Stimulated activated CD8-positive, alpha-beta memory T cell treated with anti-CD3 and anti-CD28 coated beads, Interleukin-4, amount 100 ng/mL, for 24 hours (primary cell): ENCODE measurements at places on chromosomes 3 and 15.

DNA sequence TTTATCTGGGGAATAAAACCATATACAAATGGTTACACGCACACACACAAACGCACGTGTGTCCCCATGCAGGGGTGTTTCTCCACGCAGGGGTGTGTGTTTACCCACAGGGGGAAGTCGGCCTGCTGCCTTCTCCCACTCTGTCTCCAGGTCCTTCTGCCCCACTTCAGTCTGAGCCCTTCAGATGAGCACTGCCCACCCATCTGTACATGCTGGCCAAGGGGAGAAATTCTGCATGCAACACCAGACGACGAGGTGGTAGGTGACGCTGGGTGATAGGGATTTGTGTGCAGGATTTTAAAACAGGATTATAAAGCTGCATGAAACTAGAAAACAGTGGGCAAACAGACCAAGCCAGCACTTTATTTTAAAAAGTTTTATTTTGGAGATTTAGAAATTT lies 122.5 kb downstream of the TJP1 start:
- no peak for DNase-seq

DNA sequence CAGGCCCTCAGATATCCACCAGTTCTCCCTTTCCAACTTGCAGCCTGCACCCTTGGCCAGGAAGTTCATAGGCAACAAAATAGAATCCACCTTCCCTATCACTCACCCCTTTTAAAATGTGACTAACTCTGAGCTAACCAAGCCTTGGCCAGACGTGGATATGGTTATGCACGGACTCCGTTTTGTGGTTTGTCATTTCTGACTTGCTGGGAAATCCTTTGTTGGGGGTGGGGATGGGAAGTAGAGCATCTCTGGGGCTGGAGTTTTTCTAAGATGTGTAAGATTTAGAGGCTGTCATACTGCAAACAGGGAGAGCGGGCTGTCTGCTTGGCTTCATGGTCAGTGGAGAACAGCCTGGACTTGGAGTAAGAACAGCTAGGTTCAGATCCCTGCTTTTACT lies 62.6 kb downstream of the SMAD3 start:
- DNase-seq, result no peak

GRCh38 chr15:73437543-73438109 lies 5.3 kb upstream of the REC114 start:
- no peak for DNase-seq

DNA sequence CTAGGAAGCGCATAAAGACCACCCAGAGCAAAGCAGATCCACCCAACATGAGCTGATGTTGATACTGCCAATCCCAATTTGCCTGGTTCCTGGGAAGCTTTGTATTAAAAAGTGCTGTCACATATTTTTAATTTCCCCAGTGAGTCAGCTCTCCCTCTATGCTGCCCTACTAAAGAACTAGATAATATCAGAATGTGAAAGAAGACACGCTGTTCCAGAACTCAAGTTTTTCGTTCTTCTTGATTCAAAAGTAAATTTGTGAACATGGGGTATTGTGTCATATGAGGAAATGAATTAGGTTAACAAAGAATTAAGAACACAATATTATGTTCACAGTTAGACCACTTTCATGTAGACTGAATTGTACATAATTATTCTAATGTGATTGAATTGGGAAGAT lies 734.2 kb upstream of the ALCAM start:
- DNase-seq, result no peak

- DNase-seq, result no peak
Observed at GRCh38 chr15:55118344-55118870, 78.3 kb downstream of the RSL24D1 start.

- peak; percentile 10 for DNase-seq
Observed at GRCh38 chr3:45567730-45568172, 26.8 kb upstream of the LIMD1 start.

- no peak for DNase-seq
Observed at GRCh38 chr3:58581328-58582091, 4.3 kb upstream of the FAM107A start.

- DNase-seq, result no peak
Observed at GRCh38 chr3:3087279-3087678, 22.9 kb downstream of the IL5RA start.

DNA sequence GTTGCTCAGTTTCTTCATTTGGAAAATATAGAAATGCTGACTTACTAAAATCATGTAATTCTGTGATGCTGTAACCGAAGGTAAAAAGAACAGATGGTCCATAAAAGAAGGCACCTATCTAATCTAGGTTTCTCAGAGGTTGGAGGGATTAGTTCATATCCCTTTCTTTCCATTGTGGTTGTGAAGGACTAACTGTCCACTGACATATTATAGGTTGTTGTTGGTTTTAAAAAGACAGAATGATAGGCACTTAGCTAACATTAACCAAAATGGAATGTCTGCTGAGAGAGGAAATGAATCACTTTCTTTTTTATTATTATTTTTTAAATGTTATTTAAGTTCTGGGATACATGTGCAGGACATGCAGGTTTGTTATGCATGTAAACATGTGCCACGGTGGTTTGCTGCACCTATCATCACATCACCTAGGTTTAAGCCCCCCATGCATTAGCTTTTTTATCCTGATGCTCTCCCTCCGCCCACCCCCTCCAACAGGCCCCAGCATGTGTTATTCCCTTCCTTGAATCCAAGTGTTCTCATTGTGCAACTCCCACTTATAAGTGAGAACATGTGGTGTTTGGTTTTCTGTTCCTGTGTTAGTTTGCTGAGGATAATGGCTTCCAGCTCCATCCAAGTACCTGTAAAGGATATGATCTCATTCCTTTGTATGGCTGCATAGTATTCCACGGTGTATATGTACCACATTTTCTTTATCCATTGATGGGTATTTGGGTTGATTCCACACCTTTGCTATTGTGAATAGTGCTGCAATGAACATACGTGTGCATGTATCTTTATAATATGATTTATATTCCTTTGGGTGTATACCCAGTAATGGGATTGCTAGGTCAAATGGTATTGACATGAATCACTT lies 45.8 kb downstream of the ALDH1A2 start:
- DNase-seq, result no peak

DNA sequence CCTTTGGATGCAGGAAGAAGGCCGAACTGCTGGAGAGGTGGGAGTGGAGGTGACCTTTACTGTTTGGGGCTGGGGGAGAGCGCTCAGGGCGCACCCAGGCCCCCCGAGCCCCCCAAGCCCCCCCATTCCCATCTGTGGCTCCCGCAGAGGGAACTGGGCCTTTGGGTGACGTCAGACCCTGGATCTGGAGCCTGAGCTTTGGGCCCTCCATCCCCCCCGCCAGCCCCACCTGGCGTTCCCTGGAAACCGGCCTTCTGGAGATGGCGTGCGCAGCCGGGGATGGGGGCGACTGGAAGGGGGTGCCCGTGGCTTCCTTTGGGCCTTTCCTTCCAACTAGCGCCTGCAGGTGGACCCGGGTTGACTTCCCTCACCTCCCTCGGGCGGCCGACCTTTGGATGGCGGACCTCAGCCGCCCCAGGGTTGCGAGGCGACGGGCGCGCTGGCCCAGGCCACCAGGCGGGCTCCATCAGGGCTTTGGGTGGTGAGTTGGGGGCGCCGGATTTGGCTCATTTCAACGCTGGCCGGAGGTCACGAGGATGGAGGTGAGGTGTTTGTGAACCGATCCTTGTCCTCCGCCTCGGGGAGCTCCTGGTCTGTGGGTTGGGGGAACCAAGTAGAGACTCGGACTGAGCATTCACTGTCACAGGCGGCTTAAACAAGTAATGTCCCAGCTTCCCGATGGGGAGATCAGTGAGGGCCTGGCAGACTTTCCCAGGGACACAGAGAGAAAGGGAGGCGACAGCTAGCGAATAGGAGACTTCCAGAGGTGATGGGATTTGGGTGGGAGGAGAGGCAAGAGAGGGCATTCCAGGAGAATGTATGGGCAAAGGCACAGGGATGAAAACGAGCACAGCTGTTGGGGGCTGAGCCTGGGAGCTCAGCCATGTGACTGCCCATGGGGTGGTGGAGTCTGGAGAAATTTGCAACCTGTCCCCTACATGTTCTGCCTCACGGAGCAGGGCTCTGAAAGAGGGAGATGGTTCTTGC lies 709 bp downstream of the SCAMP5 start:
- DNase-seq, result no peak

- DNase-seq, result no peak
Observed at GRCh38 chr3:187473778-187474406, 105.7 kb downstream of the RTP4 start.

DNA sequence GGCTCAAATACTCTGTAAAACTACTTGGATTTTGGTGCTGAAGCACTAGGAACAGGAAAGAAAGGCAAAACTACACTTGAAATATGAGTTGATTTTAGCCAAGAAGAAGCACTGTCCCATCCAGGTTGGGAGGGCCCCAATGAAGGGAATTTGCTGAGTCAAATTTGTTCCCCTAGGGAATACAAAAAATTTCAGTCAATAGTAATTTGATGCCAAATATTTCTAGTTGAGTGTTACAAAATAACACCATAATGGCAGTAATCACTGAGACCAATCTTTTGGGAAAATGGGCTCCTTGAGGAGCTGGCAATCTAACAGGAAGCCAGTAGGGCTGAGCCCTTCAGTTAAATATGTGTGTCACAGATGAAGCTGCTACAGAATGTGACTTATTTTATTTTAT lies 896.9 kb downstream of the DIPK2A start:
- no peak for DNase-seq

GRCh38 chr3:197562398-197563251 lies 6.9 kb upstream of the BDH1 start:
- no peak for DNase-seq

GRCh38 chr3:46883054-46883829 lies 5.7 kb downstream of the PTH1R start:
- DNase-seq, result no peak

DNA sequence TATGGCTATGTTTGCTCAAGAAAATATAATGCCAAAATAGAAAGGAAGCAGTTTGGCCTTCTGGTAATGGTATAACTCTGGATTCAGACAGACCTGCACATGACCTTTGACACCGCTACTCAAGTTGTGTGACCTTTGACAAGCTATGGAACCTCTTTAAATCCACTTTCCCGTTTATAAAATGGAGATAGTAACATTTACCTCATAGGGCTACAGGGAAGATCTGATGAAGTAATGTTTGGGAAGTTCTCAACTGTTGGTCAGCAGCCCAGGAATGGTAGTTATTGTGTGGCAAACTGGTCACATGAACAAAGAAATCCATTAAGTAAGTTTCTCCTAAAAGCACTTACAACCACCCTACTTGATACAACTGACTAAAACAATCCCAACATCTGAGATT lies 95.1 kb upstream of the PHLDB2 start:
- DNase-seq, result no peak

- no peak for DNase-seq
Observed at GRCh38 chr3:73243740-73244139, 182.3 kb downstream of the EBLN2 start.

DNA sequence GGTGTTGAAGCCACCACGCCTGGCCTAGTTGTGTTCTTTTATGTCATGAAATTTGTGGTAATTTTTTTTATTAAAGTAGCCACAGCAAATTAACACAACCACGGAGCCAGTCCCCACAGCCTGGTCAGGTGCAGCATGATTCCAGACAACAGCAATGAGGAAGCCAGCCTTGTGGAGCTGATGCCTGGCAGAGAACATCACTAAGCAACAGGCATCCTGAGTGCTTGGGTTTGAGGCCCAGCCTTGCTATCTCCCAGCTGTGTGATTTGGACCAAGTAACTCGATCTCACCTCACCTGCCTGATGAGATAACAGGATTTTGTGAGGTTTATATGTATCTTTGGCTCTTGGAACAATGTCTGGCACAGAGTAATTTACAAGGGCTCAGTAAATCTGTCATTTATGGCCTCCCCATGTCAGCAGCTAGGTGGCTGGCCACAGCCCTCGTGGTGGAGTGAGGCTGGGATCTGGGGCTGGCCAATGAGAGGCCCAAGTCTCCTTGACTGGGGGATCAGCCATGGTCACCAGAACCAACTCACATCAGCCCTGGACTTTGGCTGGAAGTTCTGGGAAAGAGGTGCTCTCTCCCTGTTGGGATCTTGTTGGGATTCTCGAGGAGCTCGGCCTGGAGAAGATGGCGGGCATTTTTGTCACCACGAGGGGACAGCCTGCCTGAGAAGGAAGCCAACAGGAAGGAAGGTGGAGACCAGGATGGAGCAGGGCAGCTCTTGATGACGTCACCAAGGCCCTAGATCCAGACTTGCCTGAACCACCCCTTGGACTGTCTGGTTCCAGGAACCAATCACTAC lies 22.8 kb upstream of the FLNB start:
- no peak for DNase-seq

DNA sequence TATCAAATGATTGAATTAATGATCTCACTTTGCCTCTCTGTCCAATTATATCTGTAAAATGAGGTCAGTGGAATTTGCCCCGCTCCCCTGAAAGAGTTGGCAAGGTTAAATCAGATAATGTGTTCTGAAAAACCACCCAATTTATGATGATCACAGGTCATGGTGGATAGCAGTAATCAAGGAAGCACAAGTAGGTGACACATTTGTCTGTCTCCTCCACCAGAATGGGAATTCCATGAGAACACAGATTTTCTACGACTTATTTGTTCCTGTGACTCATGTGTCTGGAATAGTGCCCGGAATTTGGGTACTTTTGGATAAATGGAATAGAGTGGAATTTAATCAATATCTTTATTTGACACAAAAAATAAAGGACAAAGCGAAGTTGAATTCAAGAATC lies 220.9 kb upstream of the SUCLG2 start:
- no peak for DNase-seq

DNA sequence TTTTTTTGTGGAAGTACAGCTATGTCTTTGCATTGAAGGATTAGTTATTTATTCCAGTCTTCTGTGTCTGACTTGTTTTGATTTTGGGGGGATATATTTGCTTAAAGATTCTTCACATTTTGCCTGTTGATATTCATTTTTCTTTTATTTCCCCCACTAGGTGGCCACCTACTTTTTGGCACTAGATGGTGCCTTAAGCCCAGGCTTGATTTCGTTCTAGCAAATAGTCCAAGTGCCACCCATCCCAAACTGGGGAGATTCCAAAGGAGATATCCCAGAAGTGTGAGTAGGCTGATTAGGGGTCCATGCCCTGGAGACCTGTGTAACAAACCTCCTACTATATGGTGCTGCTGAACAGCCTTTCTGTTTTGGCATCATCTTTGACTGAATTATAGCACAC lies 80.0 kb upstream of the SPATA16 start:
- no peak for DNase-seq

DNA sequence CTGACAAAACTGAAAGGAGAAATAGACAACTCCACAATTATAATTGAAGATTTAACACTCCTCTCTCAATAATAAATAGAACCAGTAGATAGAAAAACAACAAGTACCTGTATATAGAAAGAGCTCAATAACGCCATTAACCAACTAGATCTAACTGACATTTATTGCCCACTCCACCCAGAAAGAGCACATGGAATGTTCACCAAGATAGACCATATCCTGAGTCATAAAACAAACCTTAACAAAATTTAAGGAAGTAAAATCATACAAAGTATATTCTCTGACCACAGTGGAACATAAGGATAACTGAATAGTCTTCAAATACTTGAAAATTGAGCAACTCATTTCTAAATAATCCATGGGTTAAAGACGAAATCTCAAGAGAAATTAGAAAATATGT lies 25.1 kb downstream of the KBTBD12 start:
- no peak for DNase-seq

- DNase-seq, result no peak
Observed at GRCh38 chr3:111547631-111548030, 5.6 kb downstream of the CD96 start.
